Activated B cell treated with CpG ODN at 0.5 μM for 24 hours (primary cell): ENCODE measurements at places on chromosomes 5 and 9. TPM values are rescaled to one million over a fixed set of nuclear protein-coding genes. Genes with fewer than 3 reads are reported as not detected.

CCDC192 gene
- not detected in 2 replicates for total RNA-seq

GABBR2 gene
- not detected in 2 replicates for total RNA-seq

SPINK7 gene
- not detected in 2 replicates for total RNA-seq

CAMK4 gene
- total RNA-seq: 5.1 and 6.3 TPM in 2 replicates

DMRTA1 gene
- total RNA-seq: not detected in 2 replicates

PCDHB12 gene
- not detected in 2 replicates for total RNA-seq

MED7 gene
- 14.0 and 16.1 TPM in 2 replicates for total RNA-seq

CDX1 gene
- not detected in 2 replicates for total RNA-seq

TXNDC8 gene
- total RNA-seq: not detected in 2 replicates

SMIM33 gene
- total RNA-seq: not detected in 2 replicates

SPARC gene
- total RNA-seq: not detected in 2 replicates
